ENCODE measurements at places on chromosomes 11 and 22.

DNA sequence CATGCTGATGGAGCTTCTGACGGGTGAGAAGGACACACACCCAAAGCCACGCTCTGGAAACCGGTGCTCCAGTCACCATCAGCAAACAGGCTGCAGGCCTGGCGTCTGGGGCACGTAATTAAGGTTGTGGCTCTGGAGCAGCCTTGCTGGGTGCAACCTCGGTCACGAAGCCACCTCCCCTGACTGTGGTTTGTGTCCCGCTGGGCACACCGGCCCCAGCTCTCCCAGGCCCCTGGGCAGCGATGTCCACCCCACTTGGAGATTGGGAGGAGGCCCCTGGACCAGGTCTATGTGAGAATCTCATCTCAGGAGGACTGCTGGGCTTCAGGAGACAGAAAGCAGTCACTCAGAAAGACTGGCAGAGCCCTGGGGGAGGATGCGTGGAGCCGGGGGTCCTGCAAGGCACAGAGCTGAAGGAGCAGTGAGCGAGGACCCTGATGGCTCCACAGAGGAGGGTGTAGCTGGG, 631.6 kb downstream of the BRD1 start:
- no peak for DNase-seq

GRCh38 chr11:26983645-26984044, 10.3 kb upstream of the FIBIN start:
- DNase-seq: no peak

- no peak for DNase-seq
Observed at GRCh38 chr22:29144786-29145160, 60.9 kb upstream of the EMID1 start.

GRCh38 chr11:8341996-8342395, 78.3 kb upstream of the LMO1 start:
- DNase-seq: no peak

- no peak for DNase-seq
Observed at GRCh38 chr22:40433416-40434090, 63.2 kb downstream of the SGSM3 start.

GRCh38 chr11:44507896-44508445, 57.5 kb upstream of the CD82 start:
- no peak for DNase-seq

- DNase-seq: no peak
Observed at GRCh38 chr11:115691030-115691429, 186.8 kb upstream of the CADM1 start.
